ENCODE measurements at places on chromosomes 1 and 21.

DNA sequence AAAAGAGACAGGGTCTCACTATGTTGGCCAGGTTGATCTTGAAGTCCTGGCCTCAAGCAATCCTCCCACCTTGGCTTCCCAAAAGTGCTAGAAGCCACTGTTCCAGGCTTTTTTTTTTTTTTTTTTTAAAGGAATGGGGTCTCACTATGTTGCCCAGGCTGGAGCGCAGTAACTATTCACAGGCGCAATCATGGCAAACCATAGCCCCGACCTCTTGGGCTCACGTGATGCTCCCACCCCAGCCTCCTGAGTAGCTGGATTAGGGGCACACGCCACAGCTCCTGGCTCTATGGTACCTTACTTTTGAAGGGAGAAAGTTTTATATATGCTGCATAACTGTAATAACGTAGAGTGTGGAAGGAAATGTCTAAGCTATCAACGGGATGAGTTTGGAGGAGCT lies 5.7 kb upstream of the ATP13A2 start:
- DNase-seq = no peak

- no peak for DNase-seq
These were observed 5.2 kb upstream of the OXCT2 start for GRCh38 chr1:39776400-39776713.

DNA sequence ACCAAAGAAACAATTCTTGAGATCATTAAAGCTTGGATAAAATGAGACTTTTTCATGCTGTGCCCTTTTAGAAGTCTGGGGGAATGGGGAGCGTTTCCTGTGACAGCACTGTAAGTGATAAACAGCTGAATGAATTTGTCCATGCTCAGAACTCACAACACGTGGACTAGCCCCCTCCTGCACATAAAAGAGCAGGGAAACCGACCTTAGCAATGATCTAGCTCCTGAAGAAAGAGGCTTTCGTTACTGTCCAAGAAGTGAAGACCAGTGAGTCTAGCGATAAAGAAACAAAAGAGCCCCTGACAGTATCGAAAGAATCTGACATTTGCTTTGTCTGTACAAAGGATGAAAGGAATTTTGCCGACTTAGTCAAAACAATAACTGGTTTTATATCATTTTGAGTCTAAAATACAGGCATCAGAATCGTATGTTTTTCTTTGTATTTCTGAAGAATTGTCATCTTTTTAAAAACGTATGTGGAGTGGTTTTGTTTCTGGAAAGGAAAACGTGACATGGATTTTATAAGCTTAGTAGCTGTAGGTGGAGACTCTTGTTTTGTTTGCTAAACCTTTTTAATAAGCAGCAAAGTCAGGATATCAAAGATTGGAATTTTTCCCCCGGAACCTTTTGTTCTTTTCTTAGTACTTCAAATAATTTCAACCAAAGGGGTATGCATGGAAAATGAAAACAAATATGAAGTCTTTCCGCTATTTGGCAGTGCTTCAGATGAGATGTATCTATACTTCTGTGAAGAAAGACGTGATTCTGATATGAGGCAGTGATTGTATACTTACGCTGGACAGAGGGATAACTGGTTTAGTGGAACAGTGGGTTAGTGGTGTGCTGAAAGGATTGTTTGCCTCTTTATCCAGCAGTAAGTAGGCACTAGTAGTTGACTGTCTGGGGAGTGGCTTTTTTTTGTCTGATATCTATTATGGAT lies 61.0 kb downstream of the MAST2 start:
- DNase-seq = no peak

GRCh38 chr1:155205969-155206593 lies 1.6 kb downstream of the THBS3 start:
- DNase-seq = no peak

DNA sequence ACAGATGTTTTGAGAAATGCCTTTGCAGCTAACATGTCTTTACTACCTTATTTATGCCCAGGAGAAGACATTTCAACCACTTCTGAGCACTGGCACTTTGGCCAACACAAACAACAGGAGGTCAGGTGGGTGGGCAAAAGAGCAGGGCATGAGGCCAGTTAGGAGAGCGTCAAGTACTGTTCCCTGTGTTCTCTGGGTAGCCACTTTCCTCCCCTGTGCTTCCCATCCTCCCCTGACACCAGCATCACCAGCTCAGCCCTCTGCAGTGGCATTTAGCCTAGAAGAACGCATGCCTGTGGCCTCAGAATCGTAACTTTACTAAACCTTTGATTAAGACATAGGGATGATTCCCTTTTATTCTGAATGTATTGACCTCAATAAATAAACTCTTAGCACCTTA lies 18.3 kb downstream of the BTG2 start:
- no peak for DNase-seq
